Mesenteric fat pad (tissue), 1 donor: ENCODE measurements at places on chromosomes 2 and 18.
A peak's percentile ranks its signal among the peaks of the same experiment; 100 is the strongest.

DNA sequence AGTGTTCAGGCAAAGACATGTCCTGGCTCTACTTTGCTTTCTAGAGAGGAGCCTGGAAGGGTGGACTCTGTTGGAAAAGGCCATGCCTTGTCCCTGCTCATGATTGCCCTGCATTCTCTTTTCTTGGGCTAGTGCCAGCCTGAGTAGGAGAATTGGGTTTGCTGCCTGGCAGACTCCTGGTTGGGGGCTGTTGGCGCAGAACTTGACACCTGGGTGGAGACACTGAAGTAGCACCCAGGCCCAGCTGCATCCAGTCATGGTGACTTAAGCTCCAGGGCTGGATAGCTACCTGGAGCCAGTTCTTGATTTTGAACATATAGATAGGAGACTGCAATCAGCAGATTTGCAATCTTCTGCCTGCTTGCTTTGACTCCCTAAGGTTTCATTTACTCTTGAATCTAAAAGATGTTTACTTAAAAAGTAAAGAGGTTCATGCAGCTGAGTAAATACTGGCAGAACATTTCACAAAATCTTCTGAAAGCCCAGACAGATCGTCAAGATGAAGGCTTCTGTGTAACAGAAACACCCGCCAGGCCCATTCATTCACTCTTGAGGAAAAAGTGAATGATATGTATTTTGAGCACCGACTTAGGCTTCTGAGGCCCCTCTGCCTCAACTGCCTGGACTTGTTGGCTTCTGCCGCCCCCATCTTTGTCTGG, 38.0 kb upstream of the YWHAQ start:
- DNase-seq = no peak

DNA sequence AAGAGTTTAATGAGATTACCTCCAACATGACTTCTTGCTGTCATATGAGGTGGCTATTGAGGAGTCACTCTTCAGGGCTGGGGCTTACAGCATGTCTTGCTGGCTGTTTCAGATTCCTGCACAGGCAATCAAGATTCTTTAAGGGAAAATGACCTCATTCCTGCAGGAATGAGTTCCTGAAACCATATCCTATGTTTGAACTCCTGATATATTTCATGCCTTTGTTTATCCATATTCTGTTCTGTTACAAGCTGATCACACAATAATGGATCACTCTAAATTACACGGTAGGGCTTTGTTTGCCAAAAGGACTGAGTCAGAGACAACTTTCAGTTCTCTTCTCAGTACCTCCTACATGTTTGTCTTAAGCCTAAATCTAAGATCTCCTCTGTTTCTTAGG, 879.8 kb upstream of the PIK3C3 start:
- DNase-seq = no peak

DNA sequence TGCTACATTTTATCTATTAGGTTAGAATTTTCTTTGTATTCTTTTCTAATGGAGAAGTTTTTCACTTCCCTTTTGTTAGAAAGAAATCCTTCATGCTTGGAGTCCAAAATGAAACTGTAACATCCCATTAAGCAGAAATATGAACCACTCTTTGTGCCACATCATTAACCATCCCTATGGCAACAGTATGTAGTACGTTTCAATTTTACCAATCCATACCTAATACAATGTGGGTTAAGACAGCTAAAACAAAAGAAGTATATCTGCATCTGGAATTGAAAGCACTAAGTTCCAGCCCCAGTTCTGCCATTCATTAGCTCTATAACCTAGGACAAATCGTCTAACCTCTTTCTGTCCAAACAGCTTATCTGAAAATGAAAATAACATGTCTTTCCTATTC, 409.2 kb upstream of the SPHKAP start:
- no peak for DNase-seq

DNA sequence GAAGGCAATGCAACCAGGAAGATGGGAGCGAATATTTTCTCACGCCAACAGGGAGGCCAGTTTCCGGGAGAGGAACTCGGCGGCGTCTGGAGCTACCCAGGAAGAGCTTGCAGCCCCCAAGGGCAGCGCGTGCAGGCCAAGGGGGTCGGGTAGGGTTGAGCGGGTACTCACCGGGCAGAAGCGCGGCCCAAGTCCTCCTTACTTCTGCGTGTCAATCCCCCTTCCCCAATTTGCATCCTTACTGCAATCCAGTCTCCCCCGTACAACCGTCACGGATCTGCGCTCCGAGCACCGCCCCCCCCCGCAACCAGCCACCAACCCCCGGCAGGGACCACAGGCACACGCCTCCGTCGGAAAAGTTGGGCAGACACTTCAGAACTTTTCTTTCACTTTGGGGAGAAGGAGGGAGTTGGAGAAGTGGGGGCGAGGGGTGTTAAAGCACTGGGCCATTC, 1.3 kb downstream of the ATP8B1 start:
- no peak for DNase-seq

DNA sequence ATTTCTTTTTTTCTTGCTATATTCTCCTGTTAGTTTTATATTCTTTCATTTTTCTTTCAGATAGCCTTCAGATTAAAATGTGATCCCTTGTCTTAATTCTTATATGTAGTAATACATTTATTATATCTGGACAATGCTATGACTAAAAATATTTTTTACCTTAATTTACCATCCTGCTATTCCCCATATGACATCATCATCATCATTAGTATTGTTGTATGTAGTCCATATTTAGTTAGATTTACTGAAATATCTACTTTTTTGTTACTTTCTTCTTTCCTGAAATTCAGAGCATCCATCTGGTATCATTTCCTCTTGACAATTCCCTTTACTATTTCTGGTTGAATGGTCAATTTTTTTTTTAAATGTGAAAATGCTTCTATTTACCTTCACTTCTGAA, 951.6 kb upstream of the POU3F3 start:
- DNase-seq = no peak

DNA sequence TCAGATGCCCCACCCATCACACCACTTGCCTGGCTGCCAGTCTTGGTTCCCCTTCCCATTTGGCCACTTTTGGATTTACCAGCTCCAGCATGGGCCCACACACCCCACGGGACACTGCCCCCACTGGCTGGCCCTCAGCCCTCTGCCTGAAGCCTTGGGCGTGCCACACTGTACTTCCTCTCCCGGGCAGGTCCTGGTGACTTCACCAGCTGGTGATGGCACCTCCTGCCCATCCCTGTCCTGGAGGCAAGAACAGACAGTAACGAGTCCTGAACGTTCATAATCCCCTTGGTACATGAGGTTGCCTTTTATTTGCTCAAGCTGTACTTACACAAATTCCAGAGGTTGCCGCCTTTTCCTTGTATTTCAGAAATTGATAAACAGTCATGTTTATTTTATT, 81.1 kb downstream of the TMEM17 start:
- no peak for DNase-seq

- DNase-seq = no peak
Measured at GRCh38 chr2:85554980-85555612, 6.2 kb downstream of the GGCX start.

DNA sequence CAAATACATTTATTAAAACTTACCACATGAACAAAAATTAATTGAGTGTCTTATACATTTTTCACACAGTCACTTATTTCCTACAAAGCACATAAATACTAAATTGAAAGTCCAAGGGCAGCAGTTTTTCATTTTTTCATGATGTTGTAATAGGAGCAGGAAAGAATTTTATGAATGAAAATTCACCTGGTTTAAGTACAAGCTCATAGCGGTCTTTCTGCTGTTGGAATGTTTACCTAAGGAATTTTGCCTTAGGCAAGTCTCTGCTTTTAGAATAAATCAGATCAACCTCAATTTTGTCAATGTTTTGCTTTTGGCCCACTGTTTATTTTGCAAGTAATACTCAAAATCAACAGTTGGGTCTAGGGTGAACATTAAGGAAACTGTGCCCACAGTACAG, 40.0 kb downstream of the ETAA1 start:
- no peak for DNase-seq

- DNase-seq = peak; percentile 91
Measured at GRCh38 chr2:197498937-197499593, 575 bp downstream of the HSPD1 start.

GRCh38 chr18:58536534-58537271, 92.2 kb downstream of the ALPK2 start:
- DNase-seq = no peak

- DNase-seq = peak; percentile 37
Measured at GRCh38 chr2:231343006-231343710, 52.4 kb upstream of the B3GNT7 start.

DNA sequence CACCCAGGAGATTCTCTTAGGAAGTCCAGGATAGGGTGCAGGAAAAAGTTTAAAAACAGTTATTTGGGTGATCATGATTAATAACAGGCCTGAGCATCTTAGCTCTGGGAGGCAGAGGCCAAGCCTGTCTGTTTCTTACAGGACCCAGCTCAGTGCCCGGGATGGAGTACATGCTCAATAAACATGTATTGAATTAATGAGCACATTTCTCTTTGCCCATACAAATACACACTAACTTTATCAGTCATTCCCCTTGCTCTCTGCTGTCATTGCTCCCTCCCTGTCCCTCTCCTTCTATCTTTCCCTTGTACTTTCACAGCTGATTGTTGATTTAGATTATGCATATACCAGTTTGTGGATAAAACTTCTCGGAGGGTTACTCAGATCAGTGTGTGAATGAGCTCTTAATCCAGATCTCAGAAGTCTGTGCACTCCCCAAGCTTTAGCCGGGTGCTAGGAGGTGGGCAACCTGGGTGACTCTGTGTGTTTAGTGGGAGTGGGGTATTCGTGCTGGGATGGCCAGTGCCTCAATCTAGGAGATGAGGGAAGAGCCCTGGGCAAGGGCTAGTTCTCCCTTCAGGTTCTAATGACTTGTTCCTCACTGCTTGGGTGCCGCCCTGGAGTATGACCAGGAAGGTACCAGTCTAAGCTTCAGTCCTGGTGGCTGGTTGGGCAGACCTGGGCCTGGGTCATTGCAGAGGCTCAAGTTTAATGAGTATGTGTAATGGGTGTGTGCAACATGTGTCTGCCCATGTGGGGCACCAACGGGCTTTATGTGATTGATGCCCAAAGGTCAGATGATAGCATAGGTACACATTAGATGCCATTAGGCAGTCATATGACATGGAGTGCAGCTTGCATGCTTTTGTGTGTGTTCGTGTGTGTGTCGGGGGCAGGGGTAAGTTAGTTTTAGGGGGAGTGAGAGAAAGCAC, 10.6 kb downstream of the EMX1 start:
- DNase-seq = no peak

DNA sequence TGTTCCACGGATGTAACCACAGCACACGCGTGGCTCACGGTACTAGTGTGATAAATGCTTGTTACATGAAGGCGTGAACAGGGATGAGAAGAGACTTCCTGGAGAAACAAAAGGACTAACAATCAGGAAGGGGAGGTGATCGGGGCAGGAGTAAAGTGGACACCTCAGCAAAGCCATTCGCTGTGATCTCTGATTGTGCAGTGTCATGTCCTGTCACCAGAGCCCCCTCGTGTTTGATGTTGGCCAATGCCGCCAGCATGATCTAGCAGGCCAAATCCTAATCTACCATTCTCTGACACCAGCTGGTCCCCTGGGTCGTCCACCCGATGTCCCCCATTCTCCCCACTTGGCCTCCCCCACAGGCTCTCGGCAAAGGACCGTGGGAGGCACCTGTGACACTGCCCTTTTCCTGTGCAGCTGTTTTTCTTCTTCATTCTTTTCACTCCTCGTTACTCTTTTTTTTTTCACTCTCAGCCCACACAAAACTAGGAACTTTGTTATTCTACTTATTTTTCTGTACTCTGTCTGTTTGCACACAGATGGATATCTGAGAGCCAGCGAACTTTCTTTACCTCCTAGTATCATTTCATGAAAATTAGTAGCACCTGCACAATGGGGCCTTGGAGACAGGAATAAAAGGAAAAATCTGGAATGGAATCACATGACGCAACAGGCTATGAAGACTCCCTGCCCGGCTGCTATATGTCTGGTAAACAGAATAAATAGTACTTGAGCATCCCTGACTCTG, 146.8 kb downstream of the TGIF1 start:
- DNase-seq = no peak

DNA sequence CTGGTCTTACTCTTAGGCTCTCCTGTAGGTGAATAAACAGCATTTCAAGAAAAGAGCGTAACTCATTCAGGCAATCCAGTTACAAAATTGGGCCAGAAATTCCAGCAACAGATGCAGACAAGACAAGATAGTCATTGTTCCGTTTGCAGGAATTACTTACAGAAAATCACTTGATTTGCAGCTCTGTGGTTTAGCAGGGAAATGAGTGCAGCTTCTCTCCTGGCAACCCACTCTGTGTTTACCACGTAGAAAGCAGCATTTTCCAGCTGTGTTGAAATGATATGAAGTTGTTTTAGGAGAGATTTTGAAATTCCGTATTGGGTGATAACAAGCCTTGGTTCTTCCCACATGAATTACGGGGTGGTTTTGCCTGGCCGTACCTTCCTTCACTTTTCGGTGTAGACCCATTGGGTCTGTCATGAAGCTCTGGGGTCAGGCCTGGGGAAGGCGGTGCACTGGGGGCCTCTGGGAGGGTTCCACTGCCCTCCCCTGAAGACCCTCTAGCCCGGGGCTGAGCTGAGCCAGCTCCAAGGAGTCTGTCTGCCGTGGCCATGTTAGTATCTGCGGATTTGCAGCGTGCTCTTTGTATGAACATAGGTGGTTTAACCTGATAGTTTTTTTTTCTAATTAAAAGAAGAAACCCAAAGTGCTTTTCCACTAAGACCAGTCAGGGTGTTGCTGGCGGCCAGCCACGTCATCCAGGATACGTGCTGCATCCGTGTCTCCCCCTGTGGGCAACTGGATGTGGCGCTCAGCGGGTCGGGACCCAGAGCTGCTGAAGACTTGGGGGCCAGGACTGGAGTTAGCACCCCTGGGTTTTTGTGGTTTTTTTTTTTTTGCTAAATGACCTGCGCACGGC, 58.9 kb upstream of the KCNG2 start:
- no peak for DNase-seq

- no peak for DNase-seq
Measured at GRCh38 chr2:131657895-131658768, 130.4 kb downstream of the CCDC74A start.

DNA sequence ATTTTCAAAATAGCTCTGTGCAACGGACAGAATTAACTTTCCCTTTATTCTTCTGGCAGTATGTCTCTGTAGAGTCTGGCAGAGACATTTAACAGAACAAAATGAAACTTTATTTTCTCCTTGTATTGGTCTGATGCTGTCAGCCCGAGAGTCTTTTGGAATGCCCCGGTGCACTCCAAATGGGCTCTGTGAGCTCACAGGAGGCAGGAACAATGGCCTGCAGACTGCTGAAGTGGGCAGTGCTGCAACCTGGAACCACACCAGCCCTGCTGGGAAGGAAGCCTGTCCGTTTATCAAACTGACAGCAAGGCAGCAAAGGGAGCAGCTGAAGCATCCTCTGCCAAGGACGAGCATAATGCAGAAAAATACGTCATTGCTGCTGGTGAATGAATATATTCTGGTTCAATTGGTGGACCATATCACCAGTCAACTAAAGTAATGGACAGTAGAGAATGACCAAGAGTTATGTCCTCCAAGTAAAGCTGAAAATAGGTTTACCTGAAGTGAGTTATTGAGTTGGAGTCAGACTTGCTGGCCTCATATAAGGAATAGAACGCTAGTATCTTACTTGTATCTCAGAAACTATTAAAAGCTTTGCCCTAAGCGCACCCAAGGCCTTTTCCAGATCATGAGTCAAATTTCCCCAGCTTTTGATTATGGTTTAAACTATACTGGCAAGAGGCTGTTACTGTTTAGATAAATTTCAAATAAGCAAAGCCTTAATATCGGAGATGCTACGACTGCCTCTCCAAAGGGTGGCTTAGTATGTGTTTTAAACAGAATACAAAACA, 207.6 kb upstream of the TANK start:
- no peak for DNase-seq

- DNase-seq = no peak
Measured at GRCh38 chr2:230075988-230076631, 7.4 kb upstream of the SLC16A14 start.
